ENCODE measurements at places on chromosomes 5 and 9.

DNA sequence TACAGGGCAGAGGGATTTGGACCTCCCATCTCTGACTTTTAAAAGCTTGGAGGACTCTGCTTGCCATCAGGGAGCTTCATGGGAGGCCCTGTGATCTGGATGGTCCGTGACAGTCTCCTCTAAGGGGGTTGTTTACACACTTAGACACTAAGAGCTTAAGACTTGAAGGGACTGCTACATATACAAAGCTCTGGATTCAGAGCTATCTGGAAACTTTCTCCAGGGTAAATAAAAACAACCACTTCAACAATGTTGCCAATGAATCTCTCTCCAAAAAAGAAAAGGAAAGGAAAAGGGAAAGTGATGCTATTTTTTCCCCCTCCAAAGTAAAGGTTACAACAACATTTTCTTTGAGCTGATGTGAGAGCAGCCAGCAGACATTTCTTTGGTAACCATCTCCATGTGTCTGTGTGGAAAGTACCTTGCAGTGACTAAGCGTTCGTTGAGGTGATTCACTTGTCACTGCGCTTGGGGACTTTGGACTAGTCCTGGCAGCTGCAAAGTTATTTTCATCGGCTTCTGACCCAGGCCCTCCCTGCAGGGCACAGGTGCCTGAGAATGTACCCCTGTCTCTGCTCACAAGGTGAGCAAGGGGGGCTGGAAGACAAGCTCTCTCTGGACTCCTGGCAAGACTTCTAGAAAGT is 262.1 kb upstream of the KLF4 start:
- DNase-seq, result no peak

GRCh38 chr9:15711931-15712330 is 159.1 kb downstream of the CCDC171 start:
- no peak for DNase-seq

DNA sequence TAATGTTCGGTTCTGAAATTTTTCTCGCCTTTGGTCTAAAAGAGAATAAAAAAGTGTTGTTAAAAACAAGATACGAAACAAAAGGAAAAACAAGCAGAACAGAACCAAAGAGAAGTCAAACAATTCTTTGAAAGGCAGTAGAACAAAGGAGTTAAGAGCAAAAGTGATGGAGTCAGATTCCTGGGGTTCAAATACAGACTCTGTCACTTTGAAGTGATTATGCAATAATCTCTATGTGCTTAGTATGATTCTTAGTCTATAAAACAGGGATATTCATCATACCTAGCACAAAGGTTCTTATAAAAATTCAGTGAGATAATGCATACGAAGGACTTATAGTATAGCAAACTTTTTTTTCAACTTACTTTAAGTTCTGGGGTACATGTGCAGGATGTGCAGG is 48.3 kb downstream of the C9 start:
- no peak for DNase-seq

DNA sequence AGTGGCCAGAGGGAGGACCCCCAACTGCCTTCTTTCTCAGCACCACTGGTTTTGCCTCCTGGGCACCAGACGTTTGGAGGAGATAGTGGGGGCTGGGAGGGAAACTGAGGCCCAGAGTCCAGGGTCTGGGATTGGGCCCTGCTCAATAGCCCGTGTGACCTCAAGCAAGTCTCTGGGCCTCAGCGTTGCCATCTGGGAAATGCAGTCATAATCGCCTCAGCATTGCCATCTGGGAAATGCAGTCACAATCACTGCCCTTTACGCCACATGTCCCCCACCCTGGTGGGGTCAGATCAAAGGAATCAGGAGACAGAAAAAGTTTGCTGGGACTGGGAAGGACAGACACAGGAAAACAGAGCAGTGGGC is 1.6 kb downstream of the SH2D3C start:
- no peak for DNase-seq

- no peak for DNase-seq
Observed at GRCh38 chr5:148639081-148639480, 15.2 kb downstream of the HTR4 start.

- DNase-seq, result no peak
Observed at GRCh38 chr9:122941582-122942234, 888 bp downstream of the RABGAP1 start.

DNA sequence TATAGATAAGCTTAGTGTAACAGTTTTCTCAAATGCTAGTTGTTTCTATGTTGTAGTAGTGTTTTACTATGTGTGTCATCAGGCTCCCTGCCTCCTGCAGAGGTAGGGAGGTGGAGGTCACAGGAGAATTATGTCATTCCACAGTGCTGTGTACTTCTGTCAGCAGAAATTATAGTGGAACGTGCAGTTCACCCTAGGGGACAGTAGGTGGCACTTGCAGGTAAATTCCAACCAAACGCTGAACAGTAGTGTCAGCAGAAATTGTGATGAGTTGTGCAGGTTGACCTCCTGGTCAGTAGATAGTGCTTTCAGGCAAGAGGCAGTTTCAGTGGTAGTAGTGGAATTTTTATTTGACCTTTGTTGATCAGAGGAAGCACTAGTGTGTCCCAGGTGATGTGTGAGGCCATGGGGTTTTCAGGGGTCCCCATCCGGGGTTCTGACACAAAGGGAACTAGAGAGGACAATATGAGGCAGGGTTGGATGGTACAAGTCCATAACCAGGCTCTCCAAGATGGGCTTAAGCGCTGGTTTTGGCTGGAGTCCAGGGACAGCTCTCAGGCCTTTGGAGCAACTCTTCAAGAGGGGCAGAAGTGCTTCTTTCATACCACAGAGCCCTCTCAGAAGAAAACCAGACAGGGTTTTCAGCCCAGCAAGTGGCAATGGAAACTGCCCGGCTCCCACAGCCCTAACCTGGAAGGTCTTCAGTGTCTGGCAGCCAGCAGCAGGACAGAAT is 402.9 kb downstream of the CYLC2 start:
- peak; percentile 53 for DNase-seq

DNA sequence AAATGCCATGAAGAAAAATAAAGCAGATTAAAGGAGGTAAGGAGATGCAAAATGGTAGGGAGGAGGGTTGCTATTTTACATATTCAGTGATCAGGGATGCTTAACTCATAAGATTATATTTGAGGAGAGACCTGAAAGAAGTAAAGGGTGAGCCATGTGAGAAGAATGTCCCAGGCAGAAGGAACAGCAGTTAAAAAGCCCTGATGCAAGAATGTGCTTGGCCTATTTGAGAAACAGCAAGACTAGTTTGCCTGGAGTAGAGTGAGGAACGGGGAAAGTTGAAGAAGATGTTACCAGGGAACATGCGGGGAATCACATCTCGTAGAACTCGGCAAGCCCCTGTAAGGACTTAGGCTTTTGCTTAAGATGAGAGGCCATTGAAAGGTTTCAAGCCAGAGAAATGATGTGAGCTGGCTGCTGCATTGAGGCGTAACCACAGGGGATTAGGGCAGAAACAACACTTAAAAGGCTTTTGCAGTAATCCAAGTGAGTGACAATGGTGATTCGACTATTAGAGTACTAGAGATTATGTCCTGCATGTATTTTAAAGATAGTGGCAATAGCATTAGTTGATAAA is 198.7 kb downstream of the VPS13A start:
- no peak for DNase-seq

- DNase-seq, result no peak
Observed at GRCh38 chr9:13432904-13433303, 153.4 kb upstream of the MPDZ start.

GRCh38 chr9:136138566-136138965 is 19.9 kb upstream of the TMEM250 start:
- DNase-seq, result peak; percentile 56

DNA sequence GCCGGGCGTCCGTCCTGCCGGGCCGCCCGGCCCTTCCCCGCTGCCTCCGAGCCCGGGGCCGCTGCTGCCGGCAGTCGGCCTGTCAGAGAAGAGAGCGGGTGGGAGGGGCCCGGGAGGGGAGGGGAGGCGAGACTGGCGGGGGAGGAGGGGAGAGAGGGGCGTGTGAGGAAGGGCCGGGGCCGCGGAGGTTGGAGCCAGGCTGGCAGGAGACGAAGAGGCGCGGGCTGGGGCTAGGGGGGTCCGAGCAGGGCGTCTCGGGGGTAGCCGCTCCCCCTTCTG is 570 bp downstream of the CREBRF start:
- no peak for DNase-seq

GRCh38 chr5:425714-426113 is 17.3 kb upstream of the EXOC3 start:
- DNase-seq, result no peak

- DNase-seq, result no peak
Observed at GRCh38 chr5:124697501-124697900, 48.9 kb downstream of the ZNF608 start.

DNA sequence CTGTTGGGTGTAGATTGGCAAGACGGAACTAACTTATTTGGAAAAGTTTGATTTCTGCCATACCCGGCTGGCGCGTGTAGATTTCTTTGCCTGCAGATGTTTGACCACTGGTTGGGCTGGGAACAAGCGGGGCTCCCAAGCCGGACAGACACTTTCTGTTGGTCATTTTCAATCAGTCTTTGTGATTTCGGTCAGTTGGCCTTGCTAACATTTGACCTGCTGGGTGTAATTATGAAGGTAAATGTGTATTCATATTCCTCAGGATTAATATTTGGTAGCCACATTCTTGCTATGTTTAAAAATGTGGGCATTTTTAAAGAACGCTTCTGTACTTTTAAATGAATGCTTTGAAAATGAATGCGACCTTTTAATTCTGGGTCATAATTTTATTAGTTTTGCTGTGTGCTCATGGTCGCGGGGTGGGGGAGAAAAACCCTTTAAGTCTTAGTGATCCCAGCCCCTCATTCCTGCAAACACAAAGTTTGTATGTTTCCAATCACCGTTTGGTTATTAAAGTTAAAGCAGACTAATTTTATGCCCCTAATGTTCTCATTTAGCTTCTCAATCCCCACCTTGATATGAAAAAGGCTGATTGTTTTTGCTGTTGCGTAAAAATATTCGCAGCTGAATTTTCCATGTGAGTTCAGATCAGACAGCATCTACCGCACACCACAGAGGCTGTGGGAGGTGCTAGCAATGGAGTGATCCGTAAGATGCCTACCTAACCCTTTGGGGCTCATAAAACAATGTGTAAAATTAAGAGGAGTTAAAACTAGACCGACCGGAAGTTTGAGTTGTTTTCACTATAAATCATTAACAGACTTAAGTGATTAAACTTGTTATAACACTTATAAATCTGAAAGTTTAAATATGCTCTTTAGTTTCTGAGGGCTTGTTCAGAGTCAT is 1.5 kb downstream of the RASGRF2 start:
- no peak for DNase-seq

DNA sequence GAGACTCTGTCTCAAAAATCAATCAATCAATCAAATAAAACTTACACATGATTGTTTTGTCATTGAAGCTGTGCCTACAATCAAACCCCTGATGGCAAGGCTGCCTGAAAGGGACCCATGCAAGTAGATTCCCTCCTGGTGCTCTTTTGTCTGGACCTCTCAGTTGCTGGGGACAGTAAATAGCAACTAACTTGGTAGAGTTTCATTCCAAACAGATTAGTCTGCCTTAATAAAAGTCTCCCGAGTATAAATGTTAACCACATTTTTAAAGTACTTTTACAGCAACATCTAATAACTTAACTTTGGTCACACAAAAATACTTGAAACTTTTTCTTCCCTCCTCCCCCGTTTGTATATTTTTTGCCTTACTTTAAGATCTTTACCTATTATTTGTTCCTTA is 105.5 kb downstream of the FEM1C start:
- no peak for DNase-seq

- DNase-seq, result no peak
Observed at GRCh38 chr5:116629168-116629567, 54.5 kb upstream of the SEMA6A start.

DNA sequence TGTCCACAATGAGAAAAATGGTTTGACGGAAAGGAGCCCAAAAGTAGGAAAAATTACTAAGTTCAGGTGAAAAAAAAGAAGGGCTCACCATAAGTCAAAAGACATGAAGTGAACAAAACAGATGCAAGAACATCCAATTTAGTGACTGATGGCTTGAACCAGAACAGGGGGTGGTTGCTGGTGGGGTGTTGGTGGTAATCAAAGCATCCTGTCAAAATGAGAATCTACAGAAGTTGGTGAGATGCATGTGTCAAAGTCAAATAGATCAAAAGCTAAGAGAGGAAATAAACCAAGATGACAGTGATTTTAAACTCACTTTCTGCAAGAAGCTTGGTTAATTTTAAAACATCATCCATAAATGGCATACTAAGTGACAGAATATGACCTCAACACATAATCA is 117.4 kb downstream of the MLLT3 start:
- no peak for DNase-seq

DNA sequence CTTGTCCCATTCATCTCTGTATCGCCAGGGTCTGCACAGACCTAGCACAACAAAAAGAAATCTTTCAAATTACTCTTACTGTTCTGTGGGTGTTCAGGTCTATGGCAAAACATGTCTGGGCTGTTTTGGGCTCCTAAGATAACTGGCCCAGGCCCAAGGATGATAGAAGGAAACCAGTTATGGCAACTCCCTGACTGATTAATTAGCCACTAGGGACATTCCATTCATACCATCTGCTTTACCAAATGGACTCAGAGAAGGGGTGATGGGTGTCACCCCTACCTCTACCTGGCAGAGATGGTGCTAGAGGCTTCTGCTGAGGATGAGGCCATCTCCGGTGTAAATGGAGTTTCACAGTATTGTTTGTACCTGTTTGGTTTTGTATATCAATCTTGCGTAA is 1.9 kb downstream of the SLC31A2 start:
- DNase-seq, result no peak

DNA sequence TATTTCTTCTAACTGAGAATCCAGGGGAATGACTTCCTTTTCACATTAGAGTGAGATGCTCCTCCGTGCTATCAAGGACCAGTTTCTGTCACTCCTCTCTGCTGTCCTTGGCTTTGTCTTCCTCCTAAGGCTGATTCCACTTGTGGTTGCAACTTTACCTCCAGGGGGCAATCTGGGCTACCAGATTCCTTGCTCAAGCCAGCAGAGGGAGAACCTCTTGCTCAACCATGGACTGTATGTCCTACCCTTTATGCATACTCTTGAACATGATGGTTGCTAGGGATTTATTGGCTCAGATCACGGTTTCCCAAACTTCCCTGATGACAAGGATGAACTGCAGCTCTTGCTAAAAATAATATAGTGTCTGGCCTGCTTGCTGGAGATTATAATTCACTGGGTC is 24.0 kb downstream of the NNT start:
- peak; percentile 75 for DNase-seq

GRCh38 chr5:96871027-96871399 is 5.3 kb upstream of the ERAP2 start:
- no peak for DNase-seq

GRCh38 chr5:31759925-31760324 is 121.0 kb downstream of the PDZD2 start:
- DNase-seq, result no peak

GRCh38 chr5:55407059-55407684 is 99.4 kb downstream of the MTREX start:
- DNase-seq, result no peak

GRCh38 chr5:172605466-172605865 is 35.6 kb upstream of the NEURL1B start:
- no peak for DNase-seq

- no peak for DNase-seq
Observed at GRCh38 chr9:8916771-8917170, 1117.2 kb upstream of the DMAC1 start.

- DNase-seq, result no peak
Observed at GRCh38 chr9:135247227-135247930, 159.9 kb downstream of the OLFM1 start.

GRCh38 chr5:110064603-110065268 is 375.0 kb downstream of the MAN2A1 start:
- DNase-seq, result no peak

Data from KBM-7 (cell line).